ENCODE measurements at places on chromosomes 12 and 14. TPM values are rescaled to one million over a fixed set of nuclear protein-coding genes. Genes with fewer than 3 reads are reported as not detected.

DNA sequence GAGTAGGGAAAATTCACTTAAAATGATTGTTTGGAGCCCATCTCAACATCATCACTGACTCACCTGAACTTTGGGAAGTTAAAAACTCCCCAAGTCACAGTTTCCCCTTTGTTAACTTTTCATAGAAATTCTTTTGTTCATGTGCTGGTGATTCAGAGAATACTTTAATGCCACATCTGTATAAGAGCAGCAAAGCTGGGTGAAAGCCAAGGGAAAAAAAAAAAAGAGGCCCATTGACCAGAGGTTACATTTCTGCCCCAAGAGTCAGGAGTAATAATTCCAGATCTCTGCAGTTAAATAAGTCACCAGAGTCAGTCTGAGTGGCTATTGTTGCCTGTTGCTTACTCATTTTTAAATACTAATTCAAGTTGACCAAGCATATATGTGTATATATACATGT is 136.4 kb upstream of the LGR5 start:
- no peak overlapping the region for H3K4me3 ChIP-seq
- no peaks in the 10 kb centered on the region for H3K27me3 ChIP-seq
- H3K27ac ChIP-seq = no peak overlapping the region
- no peak for DNase-seq
- no peaks in the 10 kb centered on the region for H3K36me3 ChIP-seq
- H3K4me1 ChIP-seq = no peaks in the 10 kb centered on the region

GRCh38 chr12:95554532-95555071 is 3.3 kb upstream of the USP44 start:
- no peak overlapping the region for H3K27ac ChIP-seq
- no peaks in the 10 kb centered on the region for H3K36me3 ChIP-seq

Gene CYP27B1
- total RNA-seq = 1.1 TPM

DNA sequence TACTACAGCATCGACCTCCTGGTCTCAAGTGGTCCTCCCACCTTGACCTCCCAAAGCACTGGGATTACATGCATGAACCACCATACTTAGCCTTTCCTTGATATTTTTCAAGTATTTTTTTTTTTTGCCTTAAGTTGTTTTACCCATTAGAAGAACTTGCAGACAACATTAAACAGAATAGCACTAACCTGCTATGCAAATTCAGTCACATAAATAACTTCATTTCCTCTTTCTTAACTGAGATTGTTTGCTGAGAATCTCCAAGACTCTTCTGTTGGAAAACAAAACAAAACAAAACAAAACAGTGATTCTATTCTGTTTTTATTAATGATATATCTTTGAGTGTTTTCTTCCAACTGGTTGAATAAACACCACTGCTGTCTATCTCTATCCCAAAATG is 115.9 kb upstream of the IFNG-AS1 start:
- no peaks in the 10 kb centered on the region for H3K36me3 ChIP-seq
- H3K27ac ChIP-seq = no peak overlapping the region
- H3K4me3 ChIP-seq = no peak overlapping the region
- no peaks in the 10 kb centered on the region for H3K27me3 ChIP-seq
- no peaks in the 10 kb centered on the region for H3K4me1 ChIP-seq

Gene COX8C
- total RNA-seq = not detected

Gene DTX1
- total RNA-seq = 6.8 TPM

GRCh38 chr14:100872259-100873095 is 31.0 kb downstream of the RTL1 start:
- H3K27me3 ChIP-seq = no peaks in the 10 kb centered on the region
- no peak overlapping the region for H3K27ac ChIP-seq
- H3K36me3 ChIP-seq = no peaks in the 10 kb centered on the region
- H3K4me1 ChIP-seq = no peaks in the 10 kb centered on the region
- no peak overlapping the region for H3K4me3 ChIP-seq

DNA sequence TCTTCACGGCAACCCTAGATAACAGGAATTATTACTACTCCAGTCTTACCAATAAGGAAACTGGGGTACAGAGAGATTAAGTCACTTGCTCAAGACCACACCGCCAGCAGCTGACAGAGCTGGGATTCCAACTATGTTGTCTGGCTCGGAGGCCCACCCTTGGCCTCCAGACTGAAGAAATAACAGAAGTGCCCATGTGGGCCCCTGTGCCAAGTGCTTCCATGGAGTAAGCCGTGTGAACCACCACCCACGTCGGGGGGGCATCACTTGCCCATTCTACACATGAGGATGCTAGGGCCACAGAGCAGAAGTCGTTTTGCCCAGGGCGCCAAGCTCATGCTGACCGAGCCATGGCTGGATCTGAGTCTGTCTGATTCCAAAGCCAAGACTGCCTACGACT is 926 bp upstream of the CMKLR1 start:
- DNase-seq = peak; percentile 53
- H3K4me1 ChIP-seq = peaks cover 22% of the 10 kb centered on the region
- H3K27me3 ChIP-seq = no peaks in the 10 kb centered on the region
- peak overlapping the region; percentile 72 for H3K27ac ChIP-seq
- H3K36me3 ChIP-seq = no peaks in the 10 kb centered on the region

Gene TMBIM4
- 174 TPM for total RNA-seq

Gene MFAP5
- 50.2 TPM for total RNA-seq

DNA sequence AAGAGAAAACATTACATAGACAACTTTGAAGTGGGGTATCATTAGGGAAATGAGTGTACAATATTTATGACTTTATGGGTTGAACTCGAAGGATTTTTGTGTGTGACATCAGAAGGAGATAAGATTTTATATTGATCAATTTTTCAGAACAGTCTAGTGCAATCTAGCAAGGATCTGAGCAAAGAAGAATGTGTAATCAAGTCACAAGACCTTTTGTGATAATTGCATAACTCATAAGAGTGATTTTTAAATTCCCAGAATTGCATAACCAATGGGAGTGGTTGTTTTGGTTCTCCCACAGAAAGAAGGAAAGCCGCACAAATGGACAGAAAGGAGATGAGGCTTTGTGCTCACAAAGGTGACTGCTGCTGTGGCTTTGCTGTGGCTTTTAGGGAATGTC is 441.8 kb upstream of the FLRT2 start:
- no peaks in the 10 kb centered on the region for H3K27me3 ChIP-seq
- H3K4me3 ChIP-seq = no peak overlapping the region
- no peak for DNase-seq

Gene TMPRSS12
- total RNA-seq = not detected

DNA sequence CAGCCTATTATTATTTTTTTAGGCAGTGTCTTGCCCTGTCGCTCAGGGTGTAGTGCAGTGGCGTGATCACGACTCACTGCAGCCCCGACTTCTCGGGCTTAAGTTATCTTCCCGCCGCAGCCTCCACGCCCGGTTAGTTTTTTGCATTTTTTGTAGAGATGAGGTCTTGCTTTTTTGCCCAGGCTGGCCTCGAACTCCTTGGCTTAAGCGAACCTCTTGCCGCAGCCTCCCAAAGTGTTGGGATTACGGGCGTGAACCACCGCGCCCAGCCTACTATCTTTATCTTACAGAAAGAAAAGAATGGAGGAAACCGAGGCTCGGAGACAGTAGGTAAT is 507 bp upstream of the PTPN11 start:
- H3K27me3 ChIP-seq = no peaks in the 10 kb centered on the region
- H3K36me3 ChIP-seq = no peaks in the 10 kb centered on the region

DNA sequence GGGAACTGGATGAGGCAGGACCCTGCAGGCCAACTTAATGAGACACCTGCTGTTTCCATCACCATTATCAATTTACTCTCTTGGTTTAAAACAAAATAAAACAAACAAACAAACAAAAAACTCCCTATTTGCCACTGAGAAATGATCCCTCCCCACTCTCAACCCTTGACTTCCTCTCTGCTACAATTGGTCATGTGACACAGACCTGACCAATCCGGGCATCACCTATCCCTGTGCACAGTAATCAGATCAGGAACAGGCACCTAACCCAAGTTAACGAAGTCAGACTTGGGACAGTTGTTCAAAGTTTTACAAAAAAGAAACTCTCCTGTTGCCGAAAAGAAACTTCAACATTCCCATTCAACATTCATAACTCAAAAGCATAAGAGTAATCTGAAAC is 58.4 kb downstream of the NELL2 start:
- H3K4me1 ChIP-seq = no peaks in the 10 kb centered on the region
- H3K27ac ChIP-seq = no peak overlapping the region
- no peak for DNase-seq
- no peaks in the 10 kb centered on the region for H3K27me3 ChIP-seq
- no peak overlapping the region for H3K4me3 ChIP-seq

DNA sequence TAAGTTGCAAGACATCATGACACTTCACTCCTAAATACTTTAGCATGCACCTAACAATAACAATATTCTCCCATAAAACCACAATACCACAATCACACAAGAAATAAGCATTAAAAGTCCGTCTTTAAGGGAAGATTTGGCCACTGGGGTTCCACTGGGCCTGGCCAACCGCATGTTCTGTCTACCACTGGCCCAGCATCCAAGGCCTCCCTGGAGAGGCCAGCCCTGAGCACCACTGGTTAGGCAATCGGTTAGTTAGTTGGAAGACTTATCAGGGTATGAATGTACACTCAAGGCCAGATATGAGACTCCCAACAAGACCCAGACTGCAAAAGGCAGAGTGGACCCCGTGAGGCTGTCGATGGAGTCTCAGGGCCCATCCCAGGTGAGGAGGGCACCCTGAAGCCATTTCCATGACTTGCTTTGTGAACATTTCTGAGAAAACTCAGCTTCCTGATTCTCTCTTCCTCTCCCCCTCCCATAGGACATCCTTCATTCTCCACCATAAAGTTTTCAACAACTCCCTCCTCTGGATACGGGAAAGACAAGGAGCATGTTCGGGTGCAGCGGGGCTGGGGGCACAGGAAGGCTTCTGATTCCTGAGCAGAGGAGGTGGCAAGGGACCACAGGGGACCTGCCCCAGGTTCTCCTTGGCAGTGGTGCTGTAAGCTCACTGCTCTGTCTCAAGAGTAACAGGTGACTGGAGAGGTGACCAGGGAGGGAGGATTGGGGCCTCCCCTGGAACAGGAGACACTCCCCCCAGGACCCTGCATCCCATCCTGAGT is 5.9 kb downstream of the PXN start:
- H3K4me1 ChIP-seq = peaks cover 99% of the 10 kb centered on the region
- peak overlapping the region; percentile 91 for H3K27ac ChIP-seq
- H3K27me3 ChIP-seq = no peaks in the 10 kb centered on the region
- peaks cover 13% of the 10 kb centered on the region for H3K36me3 ChIP-seq
- DNase-seq = no peak
- no peak overlapping the region for H3K4me3 ChIP-seq

DNA sequence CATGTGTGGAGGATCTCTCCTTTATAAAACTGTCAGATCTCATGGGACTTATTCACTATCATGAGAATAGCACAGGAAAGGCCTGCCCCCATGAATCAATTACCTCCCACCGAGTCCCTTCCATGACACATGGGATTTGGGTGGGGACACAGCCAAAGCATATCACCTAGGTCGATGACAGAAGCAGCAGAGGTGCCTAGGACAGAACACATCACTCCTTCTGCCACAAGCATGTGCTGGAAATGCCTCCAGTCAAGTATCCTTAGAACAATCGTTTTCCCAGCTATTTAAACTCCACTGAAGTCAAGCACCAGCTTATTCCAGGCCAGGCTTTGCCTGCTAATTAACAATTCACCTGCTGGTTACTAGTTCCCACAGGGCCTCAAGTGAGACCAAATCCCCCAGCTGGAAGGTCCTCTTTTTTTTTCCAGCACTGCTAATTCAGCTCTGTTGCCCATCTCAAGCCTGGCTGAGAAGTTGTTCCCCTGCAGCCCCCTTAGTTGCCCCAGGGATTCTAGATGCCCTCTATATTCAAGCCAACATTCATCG is 212.3 kb upstream of the NUDT4 start:
- no peaks in the 10 kb centered on the region for H3K27me3 ChIP-seq
- DNase-seq = no peak
- peaks cover 7% of the 10 kb centered on the region for H3K4me1 ChIP-seq
- H3K4me3 ChIP-seq = no peak overlapping the region
- H3K36me3 ChIP-seq = no peaks in the 10 kb centered on the region
- H3K27ac ChIP-seq = no peak overlapping the region

Gene FOXA1
- total RNA-seq = 30.5 TPM

- DNase-seq = no peak
- H3K27me3 ChIP-seq = peaks cover 11% of the 10 kb centered on the region
- H3K36me3 ChIP-seq = no peaks in the 10 kb centered on the region
These were observed 8.7 kb downstream of the C14orf180 start for GRCh38 chr14:104588066-104588857.

DNA sequence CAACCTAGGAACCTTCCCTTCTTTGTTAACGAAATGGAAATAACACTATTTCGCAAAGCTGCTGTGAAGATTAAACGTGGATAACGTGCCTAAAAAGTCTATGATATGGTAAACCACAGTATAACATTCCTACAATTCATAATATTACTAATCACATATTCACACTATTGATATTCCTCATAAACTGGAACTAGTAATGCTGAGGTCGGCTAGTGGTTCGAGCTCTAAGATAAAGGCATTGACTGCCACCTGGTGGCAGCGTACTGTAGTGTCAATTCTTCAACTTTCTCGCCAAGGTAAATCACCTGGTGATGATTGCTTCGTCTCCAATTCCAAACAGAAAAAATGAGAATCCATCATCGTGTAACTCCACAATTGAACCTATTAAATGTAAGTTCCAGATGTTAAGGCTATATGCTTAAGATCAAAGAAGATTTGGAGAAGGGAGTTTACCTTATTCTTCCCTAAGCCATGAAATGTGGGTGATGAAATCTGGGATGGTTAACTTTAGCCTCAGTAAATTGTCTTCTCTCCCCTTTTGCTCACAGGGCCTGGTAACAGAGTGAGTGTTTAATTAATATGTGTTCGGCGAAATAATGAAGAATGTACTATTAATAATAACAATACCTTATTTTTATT is 197.5 kb upstream of the TMEM132C start:
- DNase-seq = no peak
- H3K27ac ChIP-seq = no peak overlapping the region
- H3K27me3 ChIP-seq = no peaks in the 10 kb centered on the region
- H3K4me3 ChIP-seq = no peak overlapping the region
- no peaks in the 10 kb centered on the region for H3K4me1 ChIP-seq

GRCh38 chr14:79436335-79436734 is 775.0 kb downstream of the DIO2 start:
- no peak overlapping the region for H3K4me3 ChIP-seq
- H3K27ac ChIP-seq = no peak overlapping the region
- no peaks in the 10 kb centered on the region for H3K27me3 ChIP-seq

DNA sequence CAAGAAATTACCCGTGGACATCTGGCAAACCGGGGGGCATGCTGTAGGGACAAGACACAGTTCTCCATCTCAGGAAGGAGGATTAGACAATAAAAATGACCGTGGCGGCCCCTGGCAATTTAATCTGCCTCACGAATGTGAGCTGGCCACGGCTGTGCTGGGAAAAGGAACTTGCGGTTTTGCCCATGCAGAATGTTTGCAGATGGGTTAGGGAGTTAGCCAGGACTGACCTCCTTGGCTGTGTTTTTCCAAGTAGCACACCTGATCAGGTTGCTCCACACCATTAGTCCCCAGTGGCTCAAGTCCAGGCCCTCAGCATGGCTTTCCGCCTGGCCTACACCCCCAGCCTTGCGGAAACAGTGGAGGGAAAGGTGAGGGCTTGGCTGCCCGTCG is 20.8 kb downstream of the TPCN1 start:
- H3K27me3 ChIP-seq = no peaks in the 10 kb centered on the region
- DNase-seq = peak; percentile 80
- H3K4me1 ChIP-seq = peaks cover 97% of the 10 kb centered on the region
- no peak overlapping the region for H3K4me3 ChIP-seq

DNA sequence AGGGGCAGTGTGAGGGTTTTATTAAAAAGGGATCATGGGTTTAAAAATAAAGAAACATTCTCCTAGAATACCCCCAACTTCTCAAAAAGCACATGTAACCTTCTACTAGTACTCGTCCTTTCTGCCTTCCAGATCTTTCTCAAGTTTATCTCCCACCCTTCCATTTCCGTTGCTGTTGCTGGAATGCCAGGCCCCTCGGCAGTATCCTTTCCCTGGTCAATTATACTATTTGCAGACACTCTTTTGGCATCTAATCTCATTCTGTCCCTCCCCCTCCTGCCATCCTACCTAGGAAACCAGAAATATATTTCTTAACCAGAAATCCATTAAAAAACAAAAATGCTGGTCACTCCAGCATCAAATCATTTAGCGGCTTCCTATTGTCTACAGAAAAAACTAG is 198.2 kb upstream of the ATP2B1 start:
- H3K27me3 ChIP-seq = no peaks in the 10 kb centered on the region
- H3K4me3 ChIP-seq = no peak overlapping the region
